CD4-positive, alpha-beta T cell treated with Interleukin-1 beta for 1 hour (primary cell): ENCODE measurements at places on chromosomes 13 and 19.

DNA sequence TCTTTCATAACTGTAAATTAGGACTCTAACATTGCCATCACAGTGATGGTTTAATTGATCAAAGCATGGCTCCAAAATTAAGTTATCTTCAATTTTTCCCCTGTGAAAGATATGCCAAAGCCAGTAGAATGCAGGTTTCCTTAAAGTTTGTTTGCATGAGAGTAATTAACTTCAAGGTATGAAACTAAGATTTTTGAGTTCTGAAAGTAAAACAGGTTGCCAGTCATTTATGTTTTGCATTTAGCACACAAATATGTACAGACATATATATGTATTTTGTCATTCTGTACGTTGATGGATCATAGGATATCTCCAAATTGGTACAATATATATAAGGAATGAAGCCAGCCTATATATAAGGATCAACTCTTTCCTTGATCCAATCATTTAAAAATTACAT is 23.6 kb upstream of the NDFIP2 start:
- no peak for DNase-seq

- peak; percentile 1 for DNase-seq
Observed at GRCh38 chr19:27966390-27966816, 1246.5 kb downstream of the UQCRFS1 start.

DNA sequence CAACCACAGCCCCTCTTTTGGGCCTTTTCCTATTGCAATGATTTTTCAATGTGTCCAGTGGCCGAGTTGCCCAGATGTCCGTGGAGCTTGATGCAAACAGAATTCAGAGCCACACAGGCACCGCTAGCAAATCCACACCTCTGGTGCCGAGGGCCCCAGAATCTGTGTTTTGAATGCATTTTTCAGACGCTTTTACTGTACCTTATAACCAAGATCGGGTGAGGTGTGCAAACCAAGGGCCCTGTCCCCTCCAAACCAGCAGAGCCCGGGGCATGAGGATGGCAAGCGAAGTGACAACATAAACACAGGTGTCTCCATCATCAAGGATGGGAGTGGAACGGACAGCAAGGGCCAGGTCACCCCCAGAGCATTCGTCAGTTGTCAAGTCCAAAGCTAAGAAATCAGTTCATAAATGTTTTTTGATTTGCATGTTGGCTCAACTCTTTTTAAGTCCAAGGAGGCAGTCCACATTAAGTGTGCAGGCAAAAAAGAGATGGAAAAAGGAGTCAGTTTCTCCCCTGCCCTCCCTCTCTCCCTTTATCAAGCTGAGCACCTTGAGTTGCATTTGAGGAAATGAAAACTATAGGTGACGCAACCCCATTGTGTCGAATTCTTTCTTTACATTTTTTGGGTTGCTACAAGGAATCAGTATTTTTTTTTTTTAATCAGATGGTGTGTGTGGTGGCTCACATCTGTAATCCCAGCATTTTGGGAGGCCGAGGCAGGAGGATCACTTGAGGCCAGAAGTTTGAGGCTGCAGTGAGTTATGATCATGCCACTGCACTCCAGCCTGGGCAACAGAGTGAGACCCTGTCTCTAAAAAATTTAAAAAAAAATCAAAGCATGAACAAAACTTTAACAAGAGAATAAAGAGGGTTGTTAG is 2.9 kb downstream of the CCDC8 start:
- no peak for DNase-seq

DNA sequence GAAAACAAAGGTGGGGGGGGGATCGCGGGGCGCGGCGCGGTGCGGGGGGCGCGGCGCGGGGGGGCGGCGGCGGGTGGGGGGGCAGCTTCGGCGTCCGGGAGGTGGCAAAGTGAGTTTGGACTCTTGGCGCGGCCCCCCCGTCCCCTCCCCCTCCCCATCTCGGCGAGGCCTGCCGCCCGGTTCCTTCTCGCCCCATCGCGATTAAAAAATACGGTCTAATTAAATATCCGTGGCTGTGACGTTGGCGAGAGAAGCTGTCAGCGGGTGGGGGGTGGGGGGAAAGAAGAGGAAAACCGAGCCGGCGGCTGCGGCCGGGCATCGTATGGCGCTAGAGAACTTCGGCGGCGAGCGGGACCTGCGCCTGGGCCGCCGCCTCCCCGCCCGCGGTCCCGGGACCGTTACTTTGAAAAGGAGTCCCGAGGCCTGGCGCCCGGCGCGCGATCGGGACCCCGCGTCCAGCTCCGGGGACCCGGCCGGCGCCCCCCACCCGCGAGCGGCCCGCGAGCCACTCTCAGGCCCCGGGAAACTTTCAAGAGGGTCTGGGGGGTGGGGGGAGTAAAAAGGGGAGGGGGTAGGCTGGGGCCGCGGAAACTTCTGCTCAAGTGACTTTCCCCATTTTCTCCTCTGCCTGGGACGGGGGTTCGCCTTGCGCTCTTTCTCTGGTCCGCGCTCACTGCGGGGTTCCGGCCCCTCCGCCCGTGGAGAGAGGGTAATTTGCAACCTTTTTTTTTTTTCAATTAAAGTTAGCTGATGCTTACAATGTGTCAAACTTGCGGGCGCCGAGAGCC is 146.3 kb upstream of the ZNF536 start:
- no peak for DNase-seq

DNA sequence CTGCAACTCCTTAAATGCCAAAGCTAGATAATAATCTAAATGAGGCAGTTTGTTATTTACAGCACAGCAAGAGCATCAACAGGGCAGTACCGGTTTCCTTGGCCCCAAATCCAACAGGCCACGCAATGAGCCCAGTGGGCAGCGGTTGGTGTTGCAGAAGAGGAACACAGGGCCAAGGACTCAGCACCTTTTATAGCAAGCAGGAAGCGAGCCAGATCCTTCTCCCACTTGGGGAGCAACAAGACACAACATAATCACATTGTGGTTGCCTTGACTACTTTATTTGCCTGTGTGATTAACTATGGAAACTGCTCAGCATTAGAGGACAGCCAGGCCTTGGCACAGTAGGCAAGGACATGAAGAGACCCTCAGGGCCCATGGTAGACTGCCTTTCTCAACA is 67.1 kb upstream of the HTR2A start:
- DNase-seq = no peak

DNA sequence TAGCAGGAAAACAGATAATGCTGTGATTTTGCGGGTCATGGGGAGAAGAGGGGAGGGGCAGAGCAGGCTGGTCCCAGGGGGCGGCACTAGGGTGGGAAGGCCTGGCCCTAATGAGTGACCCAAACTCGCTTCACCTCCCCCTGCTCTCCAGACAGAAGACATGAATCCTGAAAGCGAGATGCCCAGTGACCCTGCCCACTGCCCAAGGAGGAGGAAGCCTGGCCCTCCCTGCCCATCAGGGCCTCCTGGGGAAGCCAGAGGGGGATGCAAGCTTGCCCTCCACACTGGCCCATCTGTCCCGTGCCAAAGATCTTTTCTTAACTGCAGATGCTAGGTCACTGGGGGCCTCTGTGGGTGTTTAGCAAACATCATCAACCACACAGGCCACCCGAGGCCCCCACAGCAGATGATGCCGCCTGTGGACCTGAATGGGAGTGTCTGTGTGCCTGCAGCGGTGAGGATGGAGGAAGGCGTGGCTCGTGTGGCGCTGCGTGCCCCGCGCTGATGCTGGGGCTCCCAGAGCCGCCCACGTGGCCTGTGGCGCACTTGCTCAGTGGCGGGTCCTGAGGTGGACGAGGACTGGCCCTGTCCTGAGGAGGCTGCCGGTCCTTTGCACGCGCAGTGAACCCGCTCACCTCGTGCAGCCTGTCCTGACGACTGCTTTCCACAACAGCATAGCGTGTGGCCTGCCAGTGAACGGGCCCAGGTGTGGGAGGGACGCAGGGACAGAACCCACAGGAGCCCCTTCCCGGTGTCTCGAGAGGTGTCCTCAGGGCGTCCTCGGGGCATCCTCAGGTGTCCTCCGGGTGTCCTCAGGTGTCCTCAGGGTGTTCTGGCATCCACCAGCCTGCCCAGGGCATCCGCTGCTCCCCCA is 80.5 kb upstream of the MCF2L start:
- DNase-seq = no peak

- no peak for DNase-seq
Observed at GRCh38 chr19:18232540-18233223, 6.4 kb upstream of the PDE4C start.
